ENCODE measurements at places on chromosomes 6 and 20. TPM values are rescaled to one million over a fixed set of nuclear protein-coding genes. Genes with fewer than 3 reads are reported as not detected.

PTK7 gene
- 6.6 TPM for total RNA-seq

PSMF1 gene
- 119 TPM for total RNA-seq

UNC5CL gene
- 0.86 TPM for total RNA-seq

GDAP1L1 gene
- total RNA-seq = 0.21 TPM

ANGPT4 gene
- total RNA-seq = not detected

RAET1L gene
- not detected for total RNA-seq

ADAM33 gene
- 9.9 TPM for total RNA-seq

FAM184A gene
- total RNA-seq = 3.9 TPM

HEY2 gene
- 2.1 TPM for total RNA-seq

TMEM244 gene
- total RNA-seq = not detected

GNAS-AS1 gene
- 0.80 TPM for total RNA-seq

HCRTR2 gene
- total RNA-seq = not detected

DLK2 gene
- 0.68 TPM for total RNA-seq

PNLDC1 gene
- 0.47 TPM for total RNA-seq

ZFP64 gene
- total RNA-seq = 8.6 TPM

GLP1R gene
- total RNA-seq = 4.3 TPM

DEF6 gene
- 4.7 TPM for total RNA-seq

WFDC10B gene
- not detected for total RNA-seq

LY6G6D gene
- not detected for total RNA-seq

SAMD3 gene
- 0.42 TPM for total RNA-seq

MUC21 gene
- total RNA-seq = not detected

CLPSL1 gene
- not detected for total RNA-seq

TMEM14C gene
- 103 TPM for total RNA-seq

DPPA5 gene
- not detected for total RNA-seq

ATRN gene
- total RNA-seq = 34.5 TPM

LGSN gene
- not detected for total RNA-seq

TP53TG5 gene
- 2.0 TPM for total RNA-seq

TENT5A gene
- total RNA-seq = 30.0 TPM

TOX2 gene
- 0.73 TPM for total RNA-seq

LRP11 gene
- total RNA-seq = 15.5 TPM

CRISP3 gene
- not detected for total RNA-seq

SYNJ2 gene
- 23.4 TPM for total RNA-seq

GPSM3 gene
- 8.5 TPM for total RNA-seq

CALHM4 gene
- not detected for total RNA-seq

MYLK2 gene
- total RNA-seq = not detected

NMBR gene
- total RNA-seq = not detected

C6orf58 gene
- not detected for total RNA-seq

CEP250 gene
- total RNA-seq = 17.3 TPM

BNIP5 gene
- total RNA-seq = not detected

ZNF76 gene
- total RNA-seq = 24.1 TPM

DYNLT1 gene
- total RNA-seq = 73.6 TPM

PROCR gene
- 26.9 TPM for total RNA-seq

PRL gene
- total RNA-seq = not detected

TJAP1 gene
- total RNA-seq = 17.4 TPM

EFCAB8 gene
- total RNA-seq = not detected

SLC35D3 gene
- not detected for total RNA-seq

SPINT3 gene
- total RNA-seq = not detected

FNDC11 gene
- not detected for total RNA-seq

SLC44A4 gene
- total RNA-seq = not detected

LHFPL5 gene
- total RNA-seq = not detected

OSER1 gene
- total RNA-seq = 19.9 TPM

KHDRBS2 gene
- total RNA-seq = 0.12 TPM

KIAA1755 gene
- 8.0 TPM for total RNA-seq

Measured in left cardiac atrium (tissue), 4 donors.